ENCODE measurements at places on chromosomes 13 and 19.

- no peak for DNase-seq
Observed at GRCh38 chr13:101417043-101417406, 717 bp upstream of the NALCN start.

DNA sequence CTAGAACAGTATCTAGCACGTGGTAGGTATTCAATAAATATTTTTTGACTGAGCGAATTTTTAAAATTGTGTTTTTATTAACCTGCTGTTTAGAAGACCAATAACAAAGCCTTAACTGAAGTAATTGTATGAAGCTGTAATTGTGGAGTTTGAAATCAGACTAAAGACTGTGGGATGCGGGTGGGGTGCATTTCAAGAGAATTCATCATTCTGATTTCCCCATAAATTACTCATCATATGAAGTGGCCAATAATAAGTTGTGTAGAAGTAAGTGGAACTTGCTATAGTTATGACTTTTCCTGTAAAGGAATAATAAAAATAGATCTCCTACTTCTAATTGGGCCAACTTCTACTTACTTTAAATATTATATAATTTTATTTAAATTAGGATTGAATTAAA lies 449.3 kb downstream of the PCDH9 start:
- DNase-seq: no peak

DNA sequence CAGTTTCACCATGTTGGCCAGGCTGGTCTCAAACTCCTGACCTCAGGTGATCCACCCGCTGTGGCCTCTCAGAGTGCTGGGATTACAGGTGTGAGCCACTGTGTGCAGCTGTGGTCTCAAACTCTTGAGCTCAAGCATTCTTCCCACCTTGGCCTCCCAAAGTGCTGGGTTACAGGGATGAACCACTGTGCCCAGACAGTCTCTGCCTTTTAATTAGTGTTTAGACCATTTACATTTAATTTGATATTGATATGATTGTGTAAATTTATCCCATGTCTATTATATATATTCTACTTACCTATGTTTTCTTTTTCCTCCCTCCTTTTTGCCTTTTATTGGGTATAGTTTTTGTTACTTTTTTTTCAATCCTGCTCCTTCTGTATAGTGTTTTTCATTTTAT lies 1.9 kb downstream of the NFKBIB start:
- no peak for DNase-seq

DNA sequence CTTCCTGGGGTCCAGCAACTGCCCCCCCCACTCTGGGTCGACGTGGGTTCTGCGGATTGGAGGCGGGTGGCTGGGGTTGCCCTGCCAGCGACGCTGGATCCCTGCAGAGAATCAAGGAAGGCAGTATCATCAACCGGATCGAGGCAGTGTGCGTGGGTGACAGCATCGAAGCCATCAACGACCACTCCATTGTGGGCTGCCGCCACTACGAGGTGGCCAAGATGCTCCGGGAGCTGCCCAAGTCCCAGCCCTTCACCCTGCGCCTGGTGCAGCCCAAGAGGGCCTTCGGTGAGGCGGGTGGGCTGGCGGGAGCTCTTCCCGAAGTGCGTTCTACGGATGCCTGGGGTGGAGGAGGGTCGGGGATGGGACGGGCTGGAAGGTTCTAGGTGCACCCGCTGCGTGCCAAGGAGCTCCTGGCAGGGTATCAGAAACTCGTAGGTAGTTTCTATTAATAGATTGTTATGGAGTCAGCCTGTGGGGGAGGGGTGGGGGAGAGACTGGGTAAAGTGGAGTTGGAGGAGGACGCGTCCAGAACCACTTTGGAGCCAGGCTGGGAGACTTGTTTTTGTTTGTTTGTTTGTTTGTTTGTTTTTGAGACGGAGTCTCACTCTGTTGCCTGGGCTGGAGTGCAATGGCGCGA lies 1.5 kb downstream of the GIPC3 start:
- DNase-seq: no peak

- DNase-seq: no peak
Observed at GRCh38 chr19:29804493-29804892, 7.3 kb upstream of the CCNE1 start.

DNA sequence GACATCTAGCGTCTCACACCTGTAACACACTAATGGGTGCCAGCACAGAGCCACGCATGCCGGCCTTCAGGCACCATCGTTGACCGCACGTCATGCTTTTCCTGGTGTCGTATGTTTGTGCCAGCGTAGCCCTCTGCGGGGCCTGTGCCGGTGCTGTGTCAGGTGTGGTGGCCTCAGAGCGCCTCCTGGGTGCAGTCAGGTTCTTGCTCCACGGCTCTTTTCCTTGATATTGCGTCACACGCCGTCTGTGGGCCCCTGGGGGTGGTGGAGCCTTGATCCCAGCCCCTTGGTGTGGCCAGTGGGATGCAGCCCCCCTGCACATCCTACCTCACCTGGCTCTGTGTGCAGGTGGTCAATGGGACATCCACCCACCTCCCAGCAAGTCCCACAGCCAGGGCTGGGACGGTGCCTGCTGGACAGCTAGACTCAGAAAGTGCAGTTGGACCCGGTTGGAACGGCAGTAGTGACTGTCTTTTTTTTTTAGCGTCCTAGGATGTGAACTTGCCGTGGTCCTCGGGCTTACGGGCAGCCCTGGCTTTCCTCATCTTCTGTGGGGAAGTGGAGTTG lies 24.5 kb downstream of the TFDP1 start:
- DNase-seq: no peak

DNA sequence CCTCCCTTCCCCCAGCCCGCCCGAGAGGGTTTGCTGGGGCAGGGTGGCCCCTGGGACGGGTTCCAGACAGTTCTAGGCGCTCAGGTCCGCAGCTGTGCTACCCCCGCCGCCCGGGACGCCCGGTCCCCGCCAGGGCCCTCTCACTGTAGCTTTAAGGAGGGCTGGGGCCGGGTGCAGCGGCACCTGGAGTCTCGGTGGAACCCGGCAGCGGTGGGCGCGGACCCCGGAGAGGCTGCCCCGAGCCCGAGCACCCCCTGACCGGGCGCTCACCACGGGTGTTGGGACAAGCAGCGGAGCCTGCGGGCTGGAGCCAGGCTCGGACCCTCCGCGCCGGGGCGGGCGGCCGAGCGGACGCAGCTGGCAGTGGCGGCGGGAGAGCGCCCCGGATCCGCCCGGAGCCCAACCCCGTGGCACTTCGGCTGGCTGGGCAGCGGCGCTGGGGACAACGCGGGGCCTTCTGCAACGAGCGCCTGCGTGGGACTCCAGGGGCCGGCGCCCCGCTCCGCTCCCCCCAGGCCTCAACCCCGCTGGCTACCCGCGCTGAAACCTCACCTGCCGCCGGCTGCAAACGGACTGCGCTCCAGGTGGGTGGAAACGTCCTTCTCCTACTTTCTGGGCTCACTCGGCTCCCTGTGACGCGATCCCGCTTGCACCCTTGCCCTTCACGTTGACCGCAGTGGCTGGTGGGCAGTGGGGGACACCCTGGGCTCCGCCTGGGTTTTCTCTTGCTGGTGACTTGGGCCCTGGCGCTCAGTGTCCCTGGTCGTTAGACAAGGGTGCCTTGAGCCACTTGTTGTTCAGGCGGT lies 81.1 kb downstream of the ZNF429 start:
- no peak for DNase-seq

DNA sequence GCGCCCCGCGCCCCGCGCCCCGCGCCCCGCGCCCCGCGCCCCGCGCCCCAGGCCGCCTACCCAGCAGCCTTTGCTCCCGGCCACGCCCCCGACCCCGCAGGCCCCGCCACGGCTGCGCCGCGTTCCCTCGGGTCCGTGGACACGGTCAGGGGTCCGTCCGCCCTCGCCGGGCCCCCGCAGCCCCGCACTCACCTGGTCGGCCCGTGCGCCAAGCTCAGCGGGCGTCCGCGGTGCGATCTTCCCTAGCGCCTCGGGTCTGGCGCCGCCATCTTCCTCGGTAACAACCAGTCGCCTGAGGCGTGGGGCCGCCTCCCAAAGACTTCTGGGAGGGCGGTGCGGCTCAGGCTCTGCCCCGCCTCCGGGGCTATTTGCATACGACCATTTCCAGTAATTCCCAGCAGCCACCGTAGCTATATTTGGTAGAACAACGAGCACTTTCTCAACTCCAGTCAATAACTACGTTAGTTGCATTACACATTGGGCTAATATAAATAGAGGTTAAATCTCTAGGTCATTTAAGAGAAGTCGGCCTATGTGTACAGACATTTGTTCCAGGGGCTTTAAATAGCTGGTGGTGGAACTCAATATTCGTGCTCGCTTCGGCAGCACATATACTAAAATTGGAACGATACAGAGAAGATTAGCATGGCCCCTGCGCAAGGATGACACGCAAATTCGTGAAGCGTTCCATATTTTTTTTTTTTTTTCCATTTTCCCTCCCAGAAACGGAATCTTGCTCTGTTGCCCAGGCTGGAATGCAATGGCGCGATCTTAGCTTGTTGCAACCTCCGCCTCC lies at the start of the genes MED16 and RNU6-9:
Gene MED16, minus strand, starts transcription at position 294 of the 796 bp plus-strand sequence. CDS start 2,056 bp downstream, outside the sequence.
Gene RNU6-9, plus strand, starts transcription at position 591 of the 796 bp plus-strand sequence.
- peak; percentile 83 for DNase-seq

DNA sequence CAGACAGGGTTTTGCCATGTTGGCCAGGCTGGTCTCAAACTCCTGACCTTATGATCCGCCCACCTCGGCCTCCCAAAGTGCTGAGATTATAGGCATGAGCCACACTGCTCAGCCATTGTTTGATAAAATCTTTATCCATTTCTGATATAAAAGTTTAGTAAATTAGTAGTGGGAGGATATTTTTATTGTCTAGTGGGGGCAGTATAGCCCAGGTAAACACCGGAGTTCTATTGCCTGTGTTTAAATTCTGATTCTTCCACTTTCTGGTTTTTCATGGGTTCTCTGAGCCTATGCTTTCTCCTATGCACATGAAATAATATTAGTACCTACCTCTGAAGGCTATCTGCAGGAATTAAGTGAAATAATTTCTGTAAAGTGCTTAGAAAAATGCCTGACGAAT lies 20.1 kb upstream of the ARHGEF18 start:
- DNase-seq: no peak

- no peak for DNase-seq
Observed at GRCh38 chr13:106753251-106753650, 185.3 kb upstream of the ARGLU1 start.

DNA sequence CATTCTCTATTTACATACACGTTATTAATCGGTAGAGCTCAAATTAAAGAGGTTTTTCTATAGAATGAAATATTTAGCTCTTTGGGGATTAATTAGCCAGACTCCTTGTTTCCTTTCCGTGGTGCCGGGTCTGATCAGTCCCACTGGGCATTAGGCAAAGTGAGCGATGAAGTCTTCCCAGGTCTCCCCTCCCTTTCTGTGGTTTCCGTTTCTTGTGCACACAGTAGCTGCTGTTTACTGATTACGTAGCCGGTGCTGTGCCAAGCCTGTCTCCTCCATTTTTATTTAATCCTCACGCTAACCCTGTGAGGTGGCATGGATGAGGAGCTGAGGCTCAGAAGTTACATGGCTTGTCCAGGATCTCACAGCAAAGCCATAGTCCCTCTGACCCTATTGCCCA lies 9.0 kb downstream of the SLC25A15 start:
- DNase-seq: no peak
